ENCODE measurements at places on chromosomes 7 and 10. TPM values are rescaled to one million over a fixed set of nuclear protein-coding genes. Genes with fewer than 3 reads are reported as not detected.

GRCh38 chr7:40658729-40659128, 523.9 kb downstream of the SUGCT start:
- DNase-seq, result peak; percentile 9

- peak; percentile 18 for DNase-seq
Observed at GRCh38 chr7:84384417-84384816, 189.8 kb upstream of the SEMA3A start.

- no peak for DNase-seq
Observed at GRCh38 chr10:96610817-96611216, 24.0 kb upstream of the TM9SF3 start.

GRCh38 chr7:17239683-17240521, 58.5 kb upstream of the AHR start:
- DNase-seq, result peak; percentile 30

DNA sequence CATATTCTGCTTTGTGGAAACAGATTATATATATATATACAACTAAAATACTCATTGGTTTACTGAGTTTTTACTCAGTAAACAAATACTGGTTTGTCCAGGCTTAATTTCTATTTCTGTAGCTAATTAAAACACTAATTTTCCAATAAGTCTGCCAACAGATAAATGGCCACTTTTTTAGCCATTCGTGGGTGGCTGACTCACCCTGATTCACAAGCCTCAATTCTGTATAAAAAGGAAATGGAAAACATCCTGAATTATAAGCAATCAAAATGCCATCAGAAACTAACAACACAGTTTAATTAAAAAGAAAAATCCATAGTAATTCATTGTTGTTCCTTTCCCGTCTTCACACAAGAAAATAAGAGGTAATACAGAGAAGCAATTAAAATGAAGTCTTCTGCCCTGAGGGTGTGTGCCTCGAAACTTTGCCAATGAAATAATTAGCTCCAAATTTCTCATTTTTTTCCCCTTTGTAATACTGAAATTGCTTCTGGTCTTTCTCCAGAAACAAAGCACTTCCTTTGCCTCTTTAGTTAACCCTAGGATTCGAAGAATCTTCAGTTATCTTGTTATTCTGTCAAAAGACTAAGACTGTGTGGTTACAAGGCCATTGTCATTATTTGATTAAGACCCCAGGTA, 118.7 kb upstream of the PTN start:
- DNase-seq, result peak; percentile 34

FFAR4 gene
- total RNA-seq, result not detected

Measured in renal cortical epithelial cell (primary cell).